ENCODE measurements at places on chromosomes 16 and 17.
A peak's percentile ranks its signal among the peaks of the same experiment; 100 is the strongest.

DNA sequence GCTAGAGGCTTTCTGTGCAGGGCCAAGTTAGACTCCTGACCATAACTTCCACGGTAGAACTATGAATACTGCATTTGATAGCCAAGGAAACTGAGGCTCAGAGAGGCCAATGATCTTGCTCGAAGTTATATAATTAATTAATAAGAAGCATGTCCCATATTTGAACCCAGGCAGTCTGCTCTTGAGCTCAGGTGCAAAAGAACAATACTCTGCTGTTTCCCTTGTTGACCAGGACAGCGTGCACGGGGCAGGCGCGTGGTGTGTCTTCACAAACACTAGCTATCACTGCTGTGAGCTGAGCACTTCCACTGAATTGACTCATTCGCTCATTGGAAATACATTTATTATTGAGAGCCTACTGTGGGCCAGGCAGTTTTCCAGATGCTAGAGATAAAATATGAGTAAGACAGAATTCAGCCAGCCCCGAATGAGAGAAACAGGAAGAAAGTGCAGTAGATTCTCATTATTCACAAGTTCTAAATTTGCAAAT lies 1.6 kb downstream of the CHD9 start:
- no peak for DNase-seq

- no peak for DNase-seq
These were observed 6.0 kb upstream of the AQP8 start for GRCh38 chr16:25210758-25211157.

DNA sequence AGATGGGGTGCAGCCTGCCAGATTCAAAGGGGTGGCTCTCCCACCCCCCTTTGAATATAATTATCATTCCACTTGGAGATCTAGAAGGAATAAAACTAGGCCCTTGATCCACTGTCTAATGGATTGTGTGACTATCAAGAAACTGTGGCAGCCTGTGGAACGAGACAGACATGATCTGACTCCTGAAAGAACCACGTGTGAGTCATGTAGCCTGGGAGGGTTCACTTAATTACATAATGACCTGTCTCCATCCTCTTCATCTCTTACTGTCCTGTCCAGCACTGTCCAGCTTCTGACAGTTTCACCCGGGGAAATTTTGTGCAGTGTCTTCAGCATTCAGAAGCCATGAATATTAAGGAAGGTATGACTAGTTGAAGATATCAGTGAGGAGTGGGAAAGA lies 43.3 kb upstream of the CDH13 start:
- DNase-seq, result no peak

- DNase-seq, result no peak
These were observed 991.7 kb downstream of the CDH11 start for GRCh38 chr16:64130140-64130539.

GRCh38 chr16:497258-497657 lies 30.3 kb upstream of the CAPN15 start:
- DNase-seq, result no peak

DNA sequence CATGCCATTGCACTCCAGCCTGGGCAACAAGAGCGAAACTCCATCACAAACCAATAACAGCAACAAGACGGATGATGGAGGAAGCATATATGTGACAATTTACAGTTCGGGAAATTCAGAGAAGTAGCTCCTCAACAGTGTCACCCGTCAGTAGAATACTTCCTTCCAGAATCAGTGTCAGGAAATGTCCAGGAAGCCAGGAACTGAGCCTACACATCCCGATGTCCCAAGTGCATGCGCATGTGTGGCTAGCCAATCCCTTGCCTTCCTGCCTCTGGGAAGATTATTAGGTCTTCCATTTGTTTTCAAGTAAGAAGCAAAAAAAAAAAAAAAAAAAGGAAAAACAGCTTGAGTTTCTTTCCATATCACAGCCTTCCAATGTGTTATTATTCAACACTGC lies 1.4 kb upstream of the PITPNC1 start:
- DNase-seq, result no peak

DNA sequence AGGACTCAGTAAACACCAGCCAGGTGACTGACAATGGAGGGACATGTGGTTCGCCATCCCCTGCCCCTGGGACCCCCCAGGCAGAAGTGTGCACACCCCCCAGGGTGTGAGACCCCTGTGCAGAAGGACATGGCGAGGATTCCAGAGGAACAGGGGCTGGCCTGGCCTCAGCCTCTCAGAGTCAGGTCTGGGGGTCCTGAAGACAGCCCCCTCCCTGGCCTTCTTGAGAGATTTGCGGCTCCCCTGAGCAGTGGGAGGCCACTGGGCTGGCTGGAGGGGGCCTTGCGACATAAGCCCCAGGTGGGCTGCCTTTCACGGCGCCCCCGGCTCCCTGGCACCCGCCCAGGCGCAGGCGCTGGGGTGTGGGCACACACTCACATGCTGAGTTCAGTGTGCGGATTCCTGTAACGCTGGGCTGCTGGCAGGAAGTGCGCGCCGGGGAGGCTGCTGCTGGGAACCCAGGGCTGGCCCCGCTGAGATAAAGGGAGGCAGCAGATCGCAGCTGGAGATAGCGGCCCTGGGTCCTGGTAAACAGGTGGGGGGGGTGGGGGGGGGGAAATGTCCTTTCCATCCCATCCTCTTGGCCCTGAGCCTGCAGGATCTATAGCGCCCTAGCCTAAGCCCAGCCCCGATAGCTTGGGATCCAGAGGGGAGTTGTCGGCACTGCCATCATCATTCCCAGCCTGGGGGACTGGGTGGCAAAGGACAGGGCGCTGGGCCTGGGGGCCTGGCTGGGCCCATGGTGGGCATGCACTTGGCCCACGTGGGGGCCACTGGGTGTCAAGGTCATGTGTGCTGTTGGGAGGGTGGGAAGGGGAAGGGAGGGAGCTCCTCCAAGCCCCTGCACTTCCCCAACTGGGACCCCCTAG lies 27.1 kb downstream of the TMEM235 start:
- peak; percentile 49 for DNase-seq

GRCh38 chr17:37338847-37339246 lies 36.9 kb upstream of the C17orf78 start:
- DNase-seq, result no peak

GRCh38 chr16:28218109-28218508 lies 6.3 kb upstream of the XPO6 start:
- DNase-seq, result peak; percentile 35

DNA sequence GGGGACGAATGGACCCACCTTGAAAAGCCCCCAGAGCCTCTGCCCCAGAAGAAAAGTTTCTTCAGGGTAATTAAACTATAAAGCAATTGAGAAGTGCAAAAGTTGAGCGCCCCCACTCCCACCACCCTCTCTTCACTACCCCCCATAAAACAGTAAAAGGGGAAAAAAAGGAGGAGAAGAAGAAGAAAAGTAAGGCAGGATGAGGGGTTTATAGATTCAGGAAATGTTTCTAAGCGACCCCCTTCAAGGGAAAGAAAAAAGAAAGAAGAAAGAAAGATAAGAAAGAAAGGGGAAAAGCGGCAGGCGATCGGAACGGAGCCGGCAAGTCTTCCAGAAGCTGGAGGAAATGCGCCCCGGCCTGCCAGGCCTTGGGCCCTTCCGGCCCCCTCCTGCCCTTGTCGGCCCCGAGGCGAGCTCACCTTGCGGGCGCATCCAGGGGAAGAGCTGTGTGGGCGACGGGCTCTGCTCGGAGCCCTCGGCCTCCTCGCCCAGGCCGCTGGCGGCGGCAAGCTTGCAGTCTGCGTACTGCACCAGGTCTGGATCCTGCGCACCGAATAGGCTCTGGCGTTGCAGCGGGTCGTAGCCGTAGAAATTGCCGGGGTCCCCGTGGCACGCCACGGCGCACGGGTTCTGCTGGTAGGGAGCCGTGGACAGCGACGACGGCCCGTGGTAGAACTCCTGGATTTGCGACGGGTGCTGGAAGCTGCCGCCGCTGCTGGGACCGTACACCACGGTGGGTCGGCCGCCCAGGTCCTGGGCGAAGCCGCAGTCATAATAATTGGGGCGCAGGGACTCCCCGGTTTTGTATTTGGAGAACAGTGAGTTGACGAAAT lies 1.0 kb downstream of the HOXB8 start:
- DNase-seq, result no peak

DNA sequence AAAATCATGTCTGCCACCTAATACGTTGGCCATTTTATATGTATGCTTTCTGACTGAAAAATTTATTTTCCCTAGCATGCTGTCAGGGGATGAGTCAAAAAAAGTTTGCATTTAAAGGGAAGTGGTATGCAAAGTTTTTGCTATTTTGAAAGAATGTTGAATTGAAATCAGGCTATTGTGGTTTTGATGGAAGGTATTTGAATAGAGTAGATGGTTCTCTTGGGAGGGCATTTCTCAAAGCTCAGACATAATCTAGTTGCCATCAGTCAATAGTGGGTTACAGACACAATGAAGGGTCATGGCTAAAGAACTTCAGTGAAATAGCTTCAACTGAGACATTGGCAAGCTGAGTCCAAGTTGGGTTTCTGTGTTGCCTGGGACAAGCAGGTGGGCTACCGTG lies 102.4 kb downstream of the MAP2K6 start:
- no peak for DNase-seq

DNA sequence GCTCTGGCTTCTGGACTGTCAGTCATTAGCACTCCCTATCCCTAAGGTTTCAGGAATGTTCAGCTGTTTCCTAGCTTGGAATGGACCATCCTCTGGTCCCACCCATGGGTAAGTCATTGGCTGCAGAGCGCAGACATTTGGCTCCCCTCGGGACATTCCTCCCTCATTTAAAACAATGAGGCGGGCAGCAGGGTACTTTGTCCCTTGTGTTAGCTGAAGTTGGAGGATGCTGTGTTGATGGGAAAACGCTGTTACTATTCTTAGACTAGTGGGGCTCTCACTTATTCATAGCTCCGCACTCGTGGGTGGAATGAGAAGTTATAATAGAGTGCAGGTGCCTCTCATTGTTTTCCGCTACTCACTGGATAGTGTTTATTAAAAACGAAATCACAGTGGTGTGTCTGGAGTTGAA lies 673.8 kb downstream of the WWOX start:
- no peak for DNase-seq

GRCh38 chr17:1126801-1127550 lies 52.8 kb downstream of the ABR start:
- DNase-seq, result no peak

GRCh38 chr17:76199469-76199868 lies 40.8 kb downstream of the RNF157 start:
- peak; percentile 25 for DNase-seq

- no peak for DNase-seq
These were observed 104.3 kb downstream of the ADAMTS18 start for GRCh38 chr16:77330332-77331042.

DNA sequence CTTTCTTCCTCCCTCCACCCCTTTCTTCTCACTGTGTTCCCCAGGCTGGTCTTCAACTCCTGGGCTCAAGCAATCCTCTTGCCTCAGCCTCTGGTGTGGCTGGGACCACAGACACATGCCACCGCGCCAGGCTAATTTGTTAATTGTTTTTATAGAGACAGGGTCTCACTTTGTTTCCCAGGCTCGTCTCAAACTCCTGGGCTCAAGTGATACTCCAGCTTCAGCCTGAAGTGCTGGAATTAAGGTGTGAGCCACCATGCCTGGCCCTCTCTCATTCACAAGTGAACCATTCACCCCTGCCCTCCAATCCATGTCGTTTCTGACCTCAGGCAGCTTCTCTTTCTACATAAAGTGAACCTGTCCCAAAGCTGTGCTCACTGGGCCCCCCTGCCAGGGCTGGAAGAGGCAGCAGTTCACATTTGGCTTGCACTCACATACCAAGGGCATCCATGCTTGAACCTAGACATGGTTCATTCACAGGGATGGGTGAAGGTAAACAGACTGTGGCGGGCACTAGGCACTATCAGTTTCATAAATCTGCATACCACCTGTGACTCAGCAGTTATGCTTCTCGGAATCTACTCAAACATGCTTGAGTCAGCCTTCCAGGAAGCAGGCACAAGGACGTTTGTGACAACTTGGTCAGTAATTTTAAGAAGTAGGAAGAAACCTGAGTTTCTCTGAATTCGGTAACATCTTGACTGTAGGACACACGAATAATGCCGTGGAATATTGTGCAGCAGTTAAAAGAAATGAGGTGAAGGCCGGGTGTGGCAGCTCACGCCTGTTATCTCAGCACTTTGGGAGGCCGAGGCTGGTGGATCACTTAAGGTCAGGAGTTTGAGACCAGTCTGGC lies 6.0 kb upstream of the RNF213 start:
- no peak for DNase-seq

GRCh38 chr16:14456793-14457481 lies 173.1 kb downstream of the PARN start:
- no peak for DNase-seq

GRCh38 chr17:47981462-47981861 lies 10.5 kb downstream of the CDK5RAP3 start:
- no peak for DNase-seq

GRCh38 chr16:4330277-4330874 lies 14.5 kb downstream of the GLIS2 start:
- DNase-seq, result peak; percentile 37

- DNase-seq, result no peak
These were observed 19.3 kb upstream of the KRT19 start for GRCh38 chr17:41547378-41547841.

- no peak for DNase-seq
These were observed 42.8 kb downstream of the KANSL1 start for GRCh38 chr17:46150216-46150963.

DNA sequence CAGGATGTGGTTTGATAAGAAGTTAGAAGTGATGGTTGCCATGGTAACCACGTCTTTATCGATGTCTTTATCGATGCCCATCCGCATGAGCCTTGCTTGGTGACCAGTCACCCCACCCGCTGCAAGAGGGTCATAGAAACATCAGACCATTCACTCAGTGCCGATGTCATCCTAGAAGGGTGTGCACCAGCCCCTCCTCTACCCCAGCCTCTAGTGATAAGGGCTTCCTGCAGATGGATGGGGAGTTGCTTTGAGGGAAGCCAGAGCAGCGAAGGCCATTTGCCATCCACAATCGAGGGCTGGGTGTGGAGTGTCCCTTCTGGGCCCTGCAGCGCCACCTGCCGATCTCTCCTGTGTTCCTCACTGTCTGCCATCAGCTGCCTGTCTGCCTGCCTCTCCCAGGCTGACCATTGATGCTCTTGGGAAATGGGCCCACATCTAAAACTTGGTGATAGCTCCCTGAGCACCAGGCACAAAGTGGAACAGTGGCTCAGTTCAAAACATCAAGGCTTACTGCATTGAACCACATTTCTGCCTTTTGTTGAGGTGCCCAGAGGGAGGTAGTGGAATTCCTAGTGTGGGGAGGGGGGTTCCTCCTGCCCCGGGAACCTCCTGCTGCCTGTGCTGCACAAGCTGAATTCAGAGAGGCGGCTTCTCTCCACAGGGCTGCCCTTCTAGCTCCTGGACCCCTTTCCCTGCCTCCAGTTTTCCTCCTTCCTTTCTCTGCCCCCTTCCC lies 8.9 kb downstream of the CALB2 start:
- no peak for DNase-seq

- no peak for DNase-seq
These were observed 34.1 kb upstream of the ABCA6 start for GRCh38 chr17:69175625-69176456.

GRCh38 chr16:85522842-85523601 lies 90.1 kb upstream of the GSE1 start:
- no peak for DNase-seq

All from stimulated activated CD4-positive, alpha-beta T cell treated with anti-CD3 and anti-CD28 coated beads, Interleukin-15, amount 100 ng/mL, for 1 hour (primary cell).